ENCODE measurements at places on chromosomes 6 and 20.

DNA sequence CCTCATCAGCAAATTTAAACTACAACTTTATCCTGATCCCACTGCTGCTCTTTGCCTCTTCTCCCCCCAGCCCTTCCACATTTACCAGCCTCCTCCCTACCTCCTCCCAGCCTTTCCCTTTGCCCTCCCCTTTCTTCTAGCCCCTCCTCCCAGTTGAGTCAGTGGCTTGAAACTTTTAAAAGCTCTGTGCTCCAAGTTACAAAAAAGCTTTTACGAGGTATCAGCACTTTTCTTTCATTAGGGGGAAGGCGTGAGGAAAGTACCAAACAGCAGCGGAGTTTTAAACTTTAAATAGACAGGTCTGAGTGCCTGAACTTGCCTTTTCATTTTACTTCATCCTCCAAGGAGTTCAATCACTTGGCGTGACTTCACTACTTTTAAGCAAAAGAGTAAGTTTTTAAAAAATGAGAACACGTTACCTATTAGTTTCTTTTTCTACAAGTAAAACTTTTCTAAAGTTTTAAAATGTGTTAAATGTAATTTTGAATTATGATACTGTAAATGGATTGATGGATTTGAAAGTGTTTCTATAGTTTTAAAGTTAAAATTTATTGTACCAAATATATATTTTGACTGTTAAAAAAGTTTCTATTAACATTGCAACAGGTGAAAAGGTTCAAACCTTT, at the start of gene GJA1:
GJA1 (plus strand) TSS at position 203 of the 626 bp plus-strand sequence. CDS start 11,202 bp downstream, outside the sequence.
- no peak for DNase-seq

- no peak for DNase-seq
These were observed 9.3 kb upstream of the EDN1 start for GRCh38 chr6:12280902-12281301.

DNA sequence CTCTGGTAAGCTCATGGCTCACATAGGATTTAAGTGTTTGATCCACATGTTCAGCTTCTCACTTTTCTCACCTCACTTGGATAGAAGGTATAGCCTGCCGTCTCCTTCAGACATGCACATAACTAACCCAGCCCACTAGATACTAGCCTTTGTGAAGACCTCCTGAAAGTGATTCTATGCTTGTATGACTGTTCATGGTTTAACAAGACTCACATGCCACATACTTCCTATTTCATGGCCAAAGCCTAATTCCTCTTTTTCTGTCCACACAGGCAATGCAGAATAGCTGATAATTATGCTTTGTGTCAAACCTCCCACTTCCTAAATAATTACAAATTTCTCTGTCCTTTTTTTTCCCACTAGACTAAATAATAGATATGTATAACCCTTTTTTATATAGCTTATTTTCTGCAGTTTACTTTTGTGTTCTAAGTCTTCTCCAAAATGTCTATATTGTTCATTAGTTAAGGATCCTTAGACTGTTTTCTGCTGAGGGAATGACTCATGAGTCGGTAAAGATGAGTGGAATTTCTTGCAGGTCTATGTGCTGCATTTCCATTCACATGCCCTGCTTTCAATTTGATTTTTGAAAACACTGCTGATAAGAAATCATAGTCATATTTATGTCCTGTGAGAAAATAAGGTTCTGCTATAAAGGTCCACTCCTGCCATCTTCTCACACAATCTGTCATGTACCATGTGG, 43.0 kb downstream of the HDDC2 start:
- no peak for DNase-seq

- DNase-seq = peak; percentile 81
These were observed 24.7 kb upstream of the CCN6 start for GRCh38 chr6:112029045-112029822.

- DNase-seq = no peak
These were observed 63.3 kb upstream of the ZNF133 start for GRCh38 chr20:18224968-18225568.

- no peak for DNase-seq
These were observed 60.3 kb downstream of the IRF4 start for GRCh38 chr6:451847-452246.

- no peak for DNase-seq
These were observed 293.0 kb downstream of the PHF3 start for GRCh38 chr6:63928613-63929012.

- no peak for DNase-seq
These were observed 660 bp downstream of the STXBP5 start for GRCh38 chr6:147204843-147205311.

GRCh38 chr6:15887491-15888461, 224.9 kb upstream of the DTNBP1 start:
- no peak for DNase-seq
